ENCODE measurements at places on chromosomes 13 and 19.

DNA sequence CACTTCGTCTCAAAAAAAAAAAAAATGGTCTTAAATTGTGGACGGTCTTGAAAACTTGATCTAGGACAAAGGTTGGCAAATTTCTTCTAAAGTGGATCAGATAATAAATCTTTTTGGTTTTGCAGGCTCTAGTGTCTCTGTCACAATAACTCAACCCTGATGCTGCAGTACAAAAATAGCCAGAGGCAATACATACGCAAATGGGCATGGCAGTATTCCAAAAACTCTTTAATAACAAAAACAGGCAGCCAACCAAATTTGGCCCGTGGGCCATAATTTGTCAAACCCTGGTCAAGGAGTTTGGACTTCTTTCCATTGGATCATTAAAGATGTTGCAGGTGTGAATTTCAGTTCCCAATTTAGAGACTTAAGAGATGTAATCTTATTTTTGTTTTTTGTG lies 93.5 kb upstream of the MRI1 start:
- DNase-seq, result no peak

DNA sequence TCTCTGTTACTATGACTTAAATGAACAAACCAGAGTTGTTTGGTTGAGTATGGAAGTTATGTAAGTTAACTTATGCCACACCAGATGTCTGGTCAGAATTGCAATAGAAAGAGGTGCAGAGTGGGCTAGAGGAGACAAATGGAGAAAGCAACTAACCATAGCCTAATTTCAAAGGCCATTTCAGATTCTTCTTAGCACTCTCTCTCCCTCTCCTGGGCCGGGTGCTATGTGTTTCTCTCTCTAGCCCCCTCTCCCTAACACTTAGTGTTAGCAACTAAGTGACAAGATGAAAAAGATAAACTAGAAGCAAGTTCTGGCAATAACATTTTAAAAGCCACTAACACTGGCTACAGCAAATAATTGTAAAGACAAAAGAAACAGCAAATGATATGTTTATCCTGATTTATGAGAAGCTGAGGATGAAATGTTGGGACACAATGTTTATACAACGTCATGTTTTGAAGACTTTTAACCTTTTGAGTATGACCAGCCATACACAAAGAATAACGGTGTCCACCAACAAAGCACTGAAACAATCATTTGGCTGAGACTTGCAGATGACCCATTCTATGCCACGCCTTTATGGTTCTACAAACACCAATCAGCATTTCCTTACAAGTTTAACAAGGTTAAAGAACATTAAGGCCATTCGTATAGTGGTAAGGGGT lies 18.6 kb downstream of the SERPINE3 start:
- no peak for DNase-seq

- DNase-seq, result no peak
These were observed 7.1 kb upstream of the PDE4C start for GRCh38 chr19:18233224-18233825.

DNA sequence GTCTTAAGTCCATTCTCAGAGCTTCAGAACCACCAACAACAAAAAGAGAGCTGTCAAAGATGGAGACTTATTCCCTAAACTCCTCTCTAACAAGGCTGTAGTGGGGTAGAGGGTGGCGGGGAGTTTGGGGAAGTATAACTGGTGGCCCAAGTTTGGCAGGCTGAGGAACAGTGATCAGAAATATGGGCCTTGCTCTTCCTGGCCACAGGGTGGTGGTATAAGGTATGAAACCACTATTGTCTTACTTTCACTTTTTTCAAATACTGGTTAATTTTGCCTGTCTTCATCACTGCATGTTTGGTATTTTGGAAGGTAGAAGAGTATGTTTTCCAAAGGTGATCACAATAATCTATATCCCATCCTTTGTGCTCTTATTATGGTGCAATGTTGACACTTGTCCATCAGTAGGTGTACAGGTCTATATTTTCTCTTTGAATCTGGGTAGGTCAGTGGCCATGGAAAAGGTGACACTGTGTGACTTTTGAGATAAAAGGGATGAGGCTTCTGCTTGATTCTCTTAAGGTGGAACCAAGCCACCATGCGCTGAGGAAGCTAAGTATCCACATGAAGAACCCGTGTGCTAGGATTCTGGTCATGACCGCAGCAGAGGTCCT lies 23.2 kb upstream of the GPC5 start:
- DNase-seq, result no peak

GRCh38 chr19:2449019-2449418 lies 7.7 kb downstream of the LMNB2 start:
- DNase-seq, result no peak

DNA sequence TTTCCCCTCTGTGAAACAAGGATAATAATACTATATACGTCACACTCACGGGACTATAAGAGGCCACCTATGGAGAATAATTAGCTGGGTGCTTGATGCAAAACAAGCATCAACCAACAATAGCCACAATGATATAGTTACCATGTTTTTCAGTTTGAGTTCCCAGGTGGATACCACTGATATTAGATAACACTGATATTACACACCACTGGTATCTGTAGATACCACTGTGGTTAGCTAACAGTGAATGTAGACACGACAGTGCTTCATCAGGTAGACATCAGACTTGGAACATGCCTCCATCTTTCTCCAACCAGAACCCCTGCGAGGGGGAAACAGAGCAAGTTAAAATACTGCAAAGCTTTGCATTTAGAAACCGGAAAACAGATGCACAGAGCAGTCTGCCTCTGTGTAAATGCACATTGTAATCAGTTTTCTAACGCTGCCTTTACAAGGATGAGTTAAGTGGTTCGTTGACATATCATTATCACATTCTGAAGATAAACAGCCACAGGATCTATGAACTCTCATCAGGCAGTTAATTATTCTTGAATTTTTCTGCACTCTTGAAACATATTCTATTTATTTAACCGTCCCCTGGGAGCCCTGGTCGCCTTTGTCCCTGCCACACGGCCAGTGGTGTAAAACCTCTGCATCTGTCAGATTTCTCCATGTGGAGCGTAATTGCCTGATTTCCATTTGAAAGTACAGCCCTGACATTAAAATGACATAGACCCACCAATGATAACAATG lies 80.7 kb downstream of the RNASEH2B start:
- no peak for DNase-seq
